ENCODE measurements at places on chromosomes 4 and X. TPM values are rescaled to one million over a fixed set of nuclear protein-coding genes. Genes with fewer than 3 reads are reported as not detected.

DNA sequence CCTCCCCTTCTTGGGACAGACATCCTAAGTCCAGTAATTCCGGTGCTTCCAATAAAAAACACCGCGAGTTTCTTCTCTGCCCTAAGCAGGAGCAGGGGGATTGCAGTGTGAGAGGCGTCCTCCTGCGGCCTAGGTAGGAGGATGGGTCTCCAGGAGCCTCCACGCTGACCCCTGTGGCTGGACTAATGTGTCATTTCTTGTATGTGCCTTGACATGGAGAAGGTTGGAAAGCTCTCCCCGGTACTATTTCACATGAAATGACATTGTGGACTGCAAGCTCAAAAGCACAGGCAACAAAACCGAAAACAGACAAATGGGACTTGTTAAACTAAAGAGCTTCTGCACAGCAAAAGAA is 66.6 kb upstream of the ENPP6 start:
- no peak for ATAC-seq

DNA sequence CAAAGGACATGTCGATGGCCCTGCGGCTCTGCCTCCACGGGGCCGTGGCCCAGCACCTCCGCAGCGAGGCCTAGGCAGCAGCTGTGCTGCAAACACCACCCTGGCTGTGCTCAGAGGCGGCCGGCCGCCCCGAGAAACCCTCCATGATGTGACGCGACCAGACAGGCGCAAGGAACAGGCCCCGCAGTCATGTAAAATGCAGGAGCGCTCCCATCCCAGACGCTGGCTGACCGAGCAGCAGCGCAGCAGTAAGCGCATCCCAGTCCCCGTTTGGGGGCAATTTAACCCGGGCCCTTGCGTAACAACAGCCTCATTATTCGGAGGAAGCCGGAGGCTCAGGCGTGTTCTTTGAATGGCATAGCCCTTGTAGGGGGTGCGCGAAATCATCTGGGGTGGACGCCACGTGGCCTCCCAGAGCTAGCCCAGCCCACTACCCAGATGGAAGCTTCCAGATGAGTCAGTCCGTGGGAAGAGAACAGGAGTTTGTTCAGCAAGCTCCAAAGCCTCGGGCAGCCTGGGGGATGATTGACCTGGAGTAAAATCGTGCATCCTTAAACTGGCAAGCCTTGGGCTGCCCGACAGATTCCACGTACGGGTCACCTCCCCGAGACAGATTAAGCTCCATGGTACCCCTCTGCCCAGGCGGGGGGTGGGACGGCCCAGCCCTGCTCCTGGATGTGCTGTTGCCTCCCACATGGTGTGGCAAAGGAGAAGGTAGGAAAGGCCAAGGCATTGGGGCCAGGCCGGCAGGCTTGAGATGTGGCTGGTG is 124.0 kb downstream of the HMX1 start:
- ATAC-seq: no peak

- ATAC-seq: no peak
Measured at GRCh38 chrX:32137525-32137924, 1065.7 kb upstream of the FTHL17 start.

DNA sequence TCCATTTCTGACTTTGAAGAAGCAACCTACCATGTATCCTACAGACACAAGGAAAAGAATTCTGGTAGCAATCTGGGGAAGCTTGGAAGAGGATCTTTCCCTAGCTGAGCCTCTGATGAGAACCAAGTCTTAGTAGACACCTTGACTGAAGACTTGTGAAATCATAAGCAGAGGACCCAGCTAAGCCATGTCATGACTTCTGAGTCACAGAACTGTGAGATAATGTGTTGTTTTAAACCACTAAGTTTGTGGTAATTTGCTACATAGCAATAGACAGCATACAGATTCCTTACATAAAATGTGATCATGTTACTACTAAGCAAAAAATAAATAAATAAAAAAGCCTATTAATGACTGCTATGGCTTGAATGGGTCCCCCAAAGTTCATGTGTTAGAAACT is 71.3 kb upstream of the ANKRD50 start:
- no peak for ATAC-seq

GRCh38 chr4:105624530-105624929 is 72.1 kb downstream of the ARHGEF38 start:
- no peak for ATAC-seq

GRCh38 chr4:157012781-157013180 is 41.2 kb upstream of the PDGFC start:
- ATAC-seq: no peak

GRCh38 chr4:659851-660250 is 14.2 kb downstream of the ATP5ME start:
- ATAC-seq: no peak

DNA sequence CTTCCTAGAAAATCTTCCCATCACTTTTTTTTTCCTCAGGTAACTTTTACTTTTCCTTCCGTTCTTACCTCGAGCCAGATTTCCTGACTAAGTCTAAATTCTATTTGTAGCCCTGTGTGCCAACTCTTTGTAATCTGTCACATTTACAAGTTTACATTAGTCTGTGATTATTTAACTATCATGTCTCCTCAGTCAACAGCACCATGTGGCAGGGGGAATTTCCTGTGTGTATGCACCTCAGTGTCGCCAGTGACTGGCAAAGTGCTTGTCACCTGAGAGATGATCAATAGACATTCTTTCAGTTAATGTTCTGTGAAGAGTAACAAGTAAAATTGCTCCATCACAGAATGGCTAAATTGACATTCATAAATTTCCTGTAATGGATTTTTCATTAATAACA is 468.5 kb downstream of the PDGFC start:
- no peak for ATAC-seq

DNA sequence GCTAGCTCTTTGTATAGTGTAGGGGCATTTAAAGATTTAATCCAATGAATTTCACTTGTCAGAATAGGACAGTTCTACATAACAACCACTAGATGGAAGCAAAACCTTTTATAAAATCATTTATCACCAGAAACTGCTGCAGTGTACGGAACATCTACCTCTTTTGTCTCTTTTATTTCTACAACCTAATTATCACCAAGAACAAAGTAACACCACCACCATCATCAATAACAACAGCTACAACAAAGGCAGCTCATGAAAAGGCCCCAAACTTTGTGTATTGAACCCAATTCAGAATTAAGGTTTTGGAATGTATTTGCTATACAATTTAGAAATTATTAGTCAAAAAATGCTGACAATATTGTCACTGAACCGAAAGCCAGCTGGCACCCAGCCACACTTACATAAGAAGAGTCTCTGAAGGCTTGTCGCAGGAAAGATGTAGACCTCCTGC is 260.9 kb upstream of the RPS6KA3 start:
- ATAC-seq: peak; percentile 29

DNA sequence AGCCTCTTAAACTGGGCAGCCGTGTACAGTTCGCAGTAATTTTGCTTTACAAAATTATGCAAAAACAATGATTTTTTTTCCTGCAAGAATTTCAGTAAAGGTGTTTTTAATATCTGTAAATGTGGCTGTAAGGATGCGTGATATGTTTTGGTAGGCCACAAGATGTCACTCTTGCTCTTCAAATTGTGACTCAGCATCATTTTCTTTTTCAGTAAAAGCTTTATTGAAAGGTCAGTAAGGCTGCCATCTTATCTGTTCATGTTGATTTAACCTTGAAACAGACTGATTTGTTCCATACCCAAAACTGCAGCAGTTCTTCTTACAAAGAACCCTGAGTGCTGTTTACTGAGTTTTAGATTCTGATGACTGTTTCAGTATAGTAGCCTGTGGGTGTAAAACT is 39.9 kb downstream of the TXLNG start:
- no peak for ATAC-seq

- peak; percentile 69 for ATAC-seq
Measured at GRCh38 chrX:48531358-48531959, 8.1 kb upstream of the TBC1D25 start.

GRCh38 chrX:44946771-44947170 is 73.8 kb downstream of the KDM6A start:
- no peak for ATAC-seq

- no peak for ATAC-seq
Measured at GRCh38 chr4:142452161-142452855, 393.8 kb downstream of the INPP4B start.

DNA sequence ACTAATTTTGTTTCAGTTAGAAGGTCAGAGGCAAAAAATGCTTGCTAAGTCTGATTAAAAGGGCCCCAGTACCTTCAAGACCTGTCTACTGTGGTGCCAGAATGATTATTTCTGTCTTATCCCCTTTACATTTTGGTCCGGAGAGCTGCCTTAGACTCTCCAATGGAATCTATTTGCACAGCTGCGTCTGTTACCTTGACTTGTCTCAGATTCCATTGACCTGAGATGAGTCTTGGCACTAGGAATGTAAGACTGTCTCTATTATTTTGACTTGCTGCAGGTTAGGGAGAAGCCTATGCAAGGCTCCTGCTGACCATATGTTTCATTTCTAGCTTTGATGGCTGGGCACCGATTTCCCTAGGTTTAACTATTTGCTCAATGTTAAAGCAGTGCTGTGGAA is 457.6 kb downstream of the KCTD8 start:
- ATAC-seq: no peak

GRCh38 chr4:24010994-24011393 is 121.1 kb upstream of the PPARGC1A start:
- ATAC-seq: no peak

DNA sequence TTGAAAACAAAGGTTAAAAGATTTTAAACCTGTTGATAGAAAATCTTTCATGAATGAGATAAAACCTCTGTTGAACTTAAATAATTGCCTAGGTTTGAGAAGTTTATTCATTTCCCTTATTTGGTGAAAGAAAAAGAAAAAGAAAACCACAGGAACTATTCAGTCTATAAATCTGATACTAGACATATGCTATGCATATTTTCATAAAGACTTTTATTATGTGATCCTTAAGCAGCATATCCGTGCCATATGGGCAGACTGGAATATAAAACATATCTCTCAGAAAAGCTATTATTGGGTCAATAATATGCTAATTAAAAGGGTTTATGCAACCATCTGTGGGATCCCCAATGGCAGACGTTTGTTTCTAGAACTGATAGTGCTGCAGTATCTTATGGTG is 178.7 kb downstream of the RASL11B start:
- no peak for ATAC-seq

DNA sequence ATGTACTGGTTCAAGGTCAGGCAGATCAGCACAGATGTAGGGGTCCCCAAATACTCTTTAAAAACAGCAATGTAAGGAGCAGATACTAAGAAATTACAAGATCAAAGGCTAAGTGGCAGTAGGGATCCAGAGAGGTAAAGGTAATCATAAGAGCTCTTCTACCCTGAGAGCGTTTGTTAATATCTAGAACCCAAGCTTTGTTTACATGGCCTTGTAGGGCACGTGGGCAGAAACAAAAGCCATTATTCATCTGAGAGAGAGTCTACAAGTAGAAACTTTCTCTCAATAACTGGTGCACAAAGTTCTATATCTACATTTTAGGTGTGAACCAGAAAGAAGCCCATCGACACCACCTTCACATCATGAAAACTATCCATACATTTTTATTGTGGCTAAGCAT is 225.6 kb upstream of the PCDH10 start:
- no peak for ATAC-seq

DNA sequence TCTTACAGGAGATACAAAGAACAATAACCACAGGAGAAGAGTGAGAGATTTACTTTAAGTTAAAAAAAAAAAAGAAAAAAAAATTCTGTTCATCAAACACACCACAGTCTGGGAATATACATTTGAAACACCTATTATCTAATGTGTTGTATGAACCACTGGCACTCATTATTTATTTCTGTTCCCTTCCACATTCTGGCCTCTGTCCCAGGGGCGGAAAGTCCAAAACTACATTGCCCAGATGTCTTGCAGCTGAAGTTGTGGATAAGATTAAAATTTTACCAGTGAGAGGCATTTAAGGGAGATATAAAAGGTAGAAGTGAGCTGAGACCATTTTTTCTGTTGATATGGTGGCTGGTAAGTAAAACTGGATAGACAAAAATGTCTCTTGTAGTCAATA is 56.2 kb downstream of the SCLT1 start:
- no peak for ATAC-seq

GRCh38 chr4:155545456-155545855 is 121.2 kb upstream of the GUCY1A1 start:
- no peak for ATAC-seq

GRCh38 chr4:26141911-26142638 is 178.7 kb upstream of the RBPJ start:
- ATAC-seq: peak; percentile 73

GRCh38 chr4:40576651-40577480 is 52.8 kb downstream of the RBM47 start:
- ATAC-seq: peak; percentile 87

DNA sequence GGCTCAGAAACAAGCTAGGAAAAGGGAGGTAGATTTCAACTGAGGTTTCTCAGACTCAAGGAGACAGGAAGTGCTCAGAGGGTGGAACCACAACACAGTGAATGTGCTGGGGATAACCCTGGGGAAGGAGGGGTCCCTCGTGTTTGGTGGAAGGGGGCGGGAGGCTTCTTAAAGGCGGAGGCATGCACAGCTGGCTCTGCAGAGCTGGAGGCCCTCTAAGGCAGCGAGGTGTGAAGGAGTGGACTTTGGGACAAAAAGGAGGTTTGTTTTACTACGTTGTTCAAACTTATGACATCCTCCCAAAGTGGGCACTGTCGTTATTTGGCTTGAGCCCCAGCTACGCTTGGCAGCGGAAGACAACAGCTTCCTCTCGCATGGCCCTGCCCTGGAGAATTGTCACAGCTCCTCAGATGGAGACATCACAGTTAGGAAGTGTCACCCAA is 21.7 kb upstream of the MTM1 start:
- no peak for ATAC-seq

DNA sequence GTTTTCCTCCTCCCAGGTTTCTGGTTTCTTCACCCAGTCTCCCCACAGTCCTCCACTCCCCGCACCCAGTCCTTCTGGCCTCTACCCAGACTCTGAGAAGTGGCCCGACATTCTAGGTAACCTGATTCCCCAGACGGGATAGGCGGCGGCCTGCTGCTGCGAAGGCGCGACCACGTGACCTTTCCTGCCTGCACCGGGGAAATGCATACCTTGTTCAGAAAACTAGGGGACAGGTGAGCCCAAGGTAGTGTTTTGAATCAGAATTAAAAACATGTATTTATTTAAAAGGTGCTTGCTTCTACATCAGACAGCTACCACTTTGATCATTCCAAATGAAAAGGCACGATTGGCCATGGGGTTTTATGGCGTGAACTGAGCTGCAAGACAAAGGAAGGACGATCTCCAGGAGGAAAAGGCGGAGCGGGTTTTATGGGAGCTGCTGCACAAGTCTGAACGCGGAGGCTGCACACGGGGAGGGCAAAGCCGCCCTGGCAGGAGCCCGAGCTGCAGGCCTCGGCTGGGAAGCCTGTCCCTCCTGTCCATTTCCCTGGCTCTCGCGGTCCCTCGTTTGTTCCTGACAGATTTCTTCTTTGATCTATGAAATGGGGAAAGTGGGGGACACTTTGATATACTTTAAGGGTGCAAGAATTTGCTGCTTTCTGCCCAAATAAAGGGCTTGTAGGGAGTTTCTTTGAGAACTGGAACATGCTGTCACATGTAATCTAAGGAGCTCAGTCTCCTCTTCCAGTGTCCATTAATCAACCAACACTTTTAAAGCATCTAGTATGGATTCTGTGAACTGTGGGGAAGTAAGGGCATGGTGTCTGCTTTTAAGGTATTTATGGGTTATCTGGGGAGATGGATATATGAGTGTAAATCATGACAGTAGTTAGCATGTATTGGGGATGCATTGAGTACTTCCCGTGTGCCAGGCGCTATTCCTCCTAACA is 150.9 kb downstream of the SPRY1 start:
- ATAC-seq: no peak

CYP2U1 gene
- total RNA-seq: 26.6 TPM

TCEAL6 gene
- not detected for total RNA-seq

STAG2 gene
- total RNA-seq: 79.2 TPM

ITGB1BP2 gene
- total RNA-seq: 37.5 TPM

TMPRSS11B gene
- total RNA-seq: 0.40 TPM

ZDHHC15 gene
- total RNA-seq: 2.7 TPM

SLBP gene
- 54.0 TPM for total RNA-seq

TRIM60 gene
- total RNA-seq: not detected

APOOL gene
- 26.8 TPM for total RNA-seq

MAGEA4 gene
- not detected for total RNA-seq

GAGE1 gene
- total RNA-seq: not detected
